HuH-7.5 (cell line): ENCODE measurements at places on chromosomes 16 and 17.

DNA sequence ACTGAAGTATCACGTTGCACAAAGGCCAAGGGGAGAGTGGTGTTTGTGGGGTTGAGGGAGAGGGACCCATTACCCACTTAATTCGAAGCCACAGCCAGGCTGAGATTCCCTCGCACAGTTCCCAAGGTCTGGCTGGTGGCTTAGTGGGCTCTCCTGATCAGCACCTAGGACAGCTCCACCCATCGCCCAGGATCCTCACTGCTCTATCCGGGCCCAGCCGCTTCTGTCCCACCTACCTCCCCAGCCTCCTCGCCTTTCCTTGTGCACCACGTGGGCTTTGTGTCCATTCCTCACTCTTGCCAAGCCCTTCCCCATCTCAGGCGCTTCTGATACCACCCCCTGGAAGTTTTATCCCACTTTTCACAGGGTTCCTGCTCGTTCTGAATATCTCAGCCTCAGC, 163.5 kb downstream of the CCT6B start:
- DNase-seq = peak; percentile 59

DNA sequence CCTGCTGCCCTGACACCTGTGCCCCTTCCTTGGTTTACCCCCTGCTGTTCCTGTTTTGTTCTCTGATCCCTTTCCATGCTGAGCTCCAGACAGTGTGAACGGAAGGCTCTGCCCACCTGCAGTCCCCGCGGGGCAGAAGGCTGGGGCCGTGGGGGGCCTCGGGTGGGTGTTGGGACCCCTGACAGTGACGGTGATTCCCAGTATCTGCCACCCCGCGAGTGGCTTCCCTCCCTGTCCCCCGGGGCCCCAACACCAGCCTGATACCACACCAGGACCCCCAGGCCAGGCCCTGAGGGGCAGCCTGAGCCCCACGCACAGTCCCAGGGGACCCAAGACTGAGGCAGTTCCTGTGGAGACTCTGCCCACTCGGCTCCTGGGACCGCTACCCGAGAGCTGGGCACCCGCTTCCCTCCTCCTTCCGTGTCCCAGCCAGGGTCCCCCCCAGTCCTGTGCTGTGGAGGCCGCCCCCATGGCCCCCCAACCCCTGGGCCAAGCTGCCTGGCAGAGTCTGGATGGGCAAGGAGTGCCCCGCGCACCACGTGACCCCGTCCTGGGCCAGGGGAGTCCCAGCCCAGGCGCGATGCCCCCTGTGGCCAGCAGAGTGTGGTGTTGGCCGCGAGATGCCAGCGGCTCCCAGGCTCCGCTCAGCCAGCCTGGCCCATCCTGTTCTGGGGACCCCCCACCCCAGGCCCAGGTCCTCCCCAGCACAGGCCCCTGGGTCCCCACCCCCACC, 10.0 kb upstream of the C1QTNF8 start:
- DNase-seq = peak; percentile 94

DNA sequence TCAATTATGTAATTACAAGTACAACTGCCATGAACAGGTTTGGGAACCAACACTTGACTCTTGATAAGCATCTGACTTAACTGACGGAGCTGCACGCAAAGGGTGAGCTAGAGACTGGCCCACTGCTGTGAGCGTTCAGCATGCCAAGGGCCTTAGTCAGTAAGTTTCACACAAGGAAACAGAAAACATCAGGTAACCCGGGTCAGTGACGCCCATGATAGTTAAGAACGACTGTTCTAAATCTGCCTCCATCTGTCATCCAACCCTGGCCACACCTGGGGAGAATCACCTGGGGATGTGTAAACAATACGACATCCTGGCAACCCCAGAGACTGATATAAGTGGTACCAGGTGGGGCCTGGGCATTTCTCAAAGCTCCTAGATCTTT, 12.3 kb downstream of the SMIM5 start:
- DNase-seq = no peak

DNA sequence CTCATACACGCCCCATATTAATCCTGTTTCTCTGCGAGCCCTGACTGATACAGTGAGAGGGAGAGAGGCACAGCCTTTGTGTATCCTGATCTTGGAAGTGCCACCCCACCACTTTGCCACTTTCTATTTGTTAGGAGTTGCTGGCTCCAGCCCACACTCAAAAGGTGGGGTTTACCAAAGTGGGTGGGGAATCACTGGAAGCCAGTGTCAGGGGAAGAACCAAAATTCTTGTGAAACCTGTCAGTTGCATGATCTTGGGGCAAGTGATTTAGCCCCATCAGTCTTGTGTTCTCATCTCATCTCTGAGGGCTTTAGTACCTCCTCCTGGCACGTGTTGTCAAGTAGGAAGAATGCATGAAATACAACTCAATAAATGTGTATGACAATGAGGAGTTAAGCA, 119.5 kb downstream of the SOX9 start:
- no peak for DNase-seq

GRCh38 chr17:46195939-46196716, 2.9 kb upstream of the KANSL1 start:
- no peak for DNase-seq
